Fibroblast of upper back skin (primary cell): ENCODE measurements at places on chromosomes 12 and 14.

DNA sequence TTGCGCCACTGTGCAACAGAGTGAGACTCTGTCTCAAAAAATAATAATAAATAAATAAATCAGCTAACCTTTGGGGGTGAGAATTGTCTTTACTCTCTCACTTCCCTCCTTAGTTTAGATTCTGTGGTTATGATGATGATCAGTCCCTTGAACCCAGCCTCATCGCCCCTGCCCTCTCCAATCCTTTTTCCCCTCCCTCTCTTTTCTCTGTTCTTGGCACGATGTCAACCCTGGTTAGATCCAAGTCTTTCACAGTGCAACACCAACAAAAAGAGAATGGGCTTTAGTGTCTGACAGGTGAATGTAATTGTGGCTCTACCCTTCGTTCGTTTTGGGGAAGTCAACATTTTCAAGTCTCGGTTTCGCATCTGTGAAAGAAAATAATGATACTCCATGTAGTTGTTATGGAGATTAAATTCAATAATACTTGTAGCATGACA lies 59.0 kb downstream of the NTN4 start:
- DNase-seq = no peak

- no peak for DNase-seq
Measured at GRCh38 chr12:68446901-68447796, 115.0 kb upstream of the MDM1 start.

DNA sequence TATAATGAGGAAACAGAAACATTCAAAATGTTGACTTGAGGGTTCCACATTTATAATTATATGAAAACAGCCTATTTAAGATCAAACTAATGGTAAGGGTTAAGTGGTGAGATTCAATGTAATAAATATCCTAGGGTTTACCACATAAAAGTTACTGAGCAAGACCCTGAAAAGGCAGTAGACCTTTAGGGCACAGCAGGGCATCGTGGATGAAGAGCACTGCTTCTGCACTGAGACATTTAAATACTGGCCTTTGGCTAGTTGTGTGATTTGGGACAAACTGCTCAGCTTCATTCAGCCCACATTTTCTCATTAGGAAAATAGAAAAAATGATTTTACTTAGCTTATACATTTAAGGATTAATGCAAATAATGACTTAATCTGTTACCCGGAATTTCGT lies 42.0 kb downstream of the CNTN1 start:
- no peak for DNase-seq

DNA sequence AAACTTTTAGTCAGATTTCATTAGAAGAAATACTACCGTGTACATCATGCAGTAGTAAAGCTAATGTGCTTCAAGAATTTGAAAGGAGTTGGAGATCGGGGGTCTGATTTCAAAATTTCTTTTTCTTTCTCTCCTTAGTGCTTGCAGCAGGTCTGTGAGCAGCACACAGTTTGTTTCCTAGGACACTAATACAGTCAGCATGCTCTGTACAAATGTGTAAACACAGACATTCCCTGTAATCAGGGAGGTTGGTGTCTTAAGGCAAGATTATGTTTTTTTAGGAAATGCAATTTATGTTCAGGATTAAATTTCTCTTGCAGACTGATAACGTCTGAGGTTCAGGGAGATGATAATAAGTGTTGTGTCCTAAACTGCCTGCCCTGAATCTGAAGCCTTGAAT lies 142.7 kb downstream of the ALX1 start:
- DNase-seq = no peak

- no peak for DNase-seq
Measured at GRCh38 chr12:62297321-62297720, 37.1 kb downstream of the USP15 start.

DNA sequence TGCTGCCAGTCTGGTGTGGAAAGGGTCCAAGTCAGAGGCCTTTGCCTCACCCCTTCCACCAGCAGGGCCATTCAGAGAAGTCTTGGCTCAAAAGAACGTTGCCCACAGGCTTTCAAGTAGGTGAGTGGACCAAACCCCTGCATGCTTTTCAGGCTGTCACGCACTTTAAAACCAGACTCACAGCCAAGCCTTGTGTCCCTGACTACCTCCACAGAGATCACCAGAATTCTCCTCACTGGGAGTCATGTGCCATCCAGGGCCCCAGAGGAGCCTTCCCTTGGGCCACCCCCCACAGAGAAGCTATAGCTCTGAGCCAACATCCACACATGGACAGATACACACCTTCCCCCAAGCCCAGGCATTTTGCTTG lies 283.1 kb downstream of the DPF3 start:
- DNase-seq = peak; percentile 54

- peak; percentile 12 for DNase-seq
Measured at GRCh38 chr14:69572030-69572840, 2.4 kb downstream of the CCDC177 start.

GRCh38 chr14:57937676-57938075 lies 71.8 kb upstream of the SLC35F4 start:
- DNase-seq = no peak

- DNase-seq = peak; percentile 80
Measured at GRCh38 chr14:23365732-23366425, 907 bp upstream of the EFS start.

DNA sequence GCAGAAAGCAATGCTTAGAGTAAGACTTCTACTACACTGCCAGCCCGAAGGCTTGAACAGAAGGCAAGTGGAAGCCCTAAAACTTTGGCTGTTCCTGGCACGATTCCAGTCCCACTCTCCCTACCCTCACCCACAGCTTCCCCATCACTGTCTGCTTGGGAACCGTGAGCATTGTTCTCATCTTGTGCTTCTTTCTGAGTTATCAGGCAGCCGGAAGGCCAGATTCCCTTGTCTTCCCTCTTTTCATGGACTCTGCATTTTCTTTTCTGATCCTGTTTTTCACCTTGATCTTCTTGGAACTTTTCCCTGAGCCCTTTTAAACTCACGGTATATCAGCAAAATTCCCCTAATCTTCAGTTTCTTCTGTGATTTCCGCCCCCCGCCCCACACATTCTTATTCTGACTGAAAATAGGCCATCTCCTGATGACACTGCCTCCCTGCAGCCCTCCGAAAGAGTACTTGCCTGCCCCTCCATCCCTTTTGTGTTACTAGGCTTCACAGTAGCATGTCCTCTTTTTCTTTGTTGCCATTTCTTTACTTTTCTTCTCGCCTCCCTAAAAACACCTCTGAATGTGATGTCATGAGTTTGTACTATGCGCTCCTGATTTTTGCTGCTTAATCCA lies 29.9 kb downstream of the RCOR1 start:
- no peak for DNase-seq

GRCh38 chr12:88258396-88258795 lies 116.3 kb downstream of the TMTC3 start:
- DNase-seq = peak; percentile 81

DNA sequence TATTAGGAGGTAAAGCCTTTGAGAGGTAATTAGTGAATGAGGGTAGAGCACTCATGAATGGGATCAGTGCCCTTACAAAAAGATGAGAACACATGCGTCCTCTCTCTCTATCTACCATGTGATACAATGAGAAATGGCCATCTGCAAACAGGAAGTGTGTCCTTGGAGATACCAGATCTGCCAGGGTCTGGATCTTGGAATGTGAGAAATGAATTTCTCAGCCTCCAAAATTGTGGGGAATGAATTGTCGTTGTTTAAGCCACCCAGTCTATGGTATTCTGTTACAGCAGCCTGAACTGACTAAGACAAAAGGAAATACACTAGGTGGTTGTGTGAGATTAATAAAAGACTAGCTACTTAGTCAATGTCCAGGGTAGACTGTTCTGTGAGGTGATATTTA lies 366.6 kb downstream of the NELL2 start:
- DNase-seq = peak; percentile 14

DNA sequence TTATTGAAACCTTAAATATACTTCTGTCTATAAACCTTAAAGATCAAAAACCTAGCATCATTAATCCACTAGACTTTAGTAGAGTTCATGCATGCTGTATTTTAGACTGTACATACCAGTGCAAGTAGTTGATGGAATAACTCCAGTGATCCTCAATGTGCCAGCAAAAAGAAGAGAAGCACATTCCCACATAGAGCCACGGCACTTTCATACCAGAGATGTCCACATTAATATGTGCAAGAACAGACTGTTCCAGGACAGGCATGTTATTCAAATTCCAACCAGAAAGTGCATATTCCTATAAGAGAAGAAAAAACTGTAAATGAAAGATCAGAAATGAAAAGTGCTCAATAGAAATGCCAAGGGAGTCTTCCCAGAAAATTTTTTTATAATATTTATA lies 55.0 kb downstream of the KDM5A start:
- DNase-seq = no peak

- DNase-seq = peak; percentile 49
Measured at GRCh38 chr12:50542448-50542847, 37.7 kb downstream of the DIP2B start.

GRCh38 chr12:2064071-2064507 lies 11.3 kb downstream of the CACNA1C start:
- peak; percentile 65 for DNase-seq

- DNase-seq = peak; percentile 54
Measured at GRCh38 chr12:3101309-3102024, 24.3 kb downstream of the TSPAN9 start.

DNA sequence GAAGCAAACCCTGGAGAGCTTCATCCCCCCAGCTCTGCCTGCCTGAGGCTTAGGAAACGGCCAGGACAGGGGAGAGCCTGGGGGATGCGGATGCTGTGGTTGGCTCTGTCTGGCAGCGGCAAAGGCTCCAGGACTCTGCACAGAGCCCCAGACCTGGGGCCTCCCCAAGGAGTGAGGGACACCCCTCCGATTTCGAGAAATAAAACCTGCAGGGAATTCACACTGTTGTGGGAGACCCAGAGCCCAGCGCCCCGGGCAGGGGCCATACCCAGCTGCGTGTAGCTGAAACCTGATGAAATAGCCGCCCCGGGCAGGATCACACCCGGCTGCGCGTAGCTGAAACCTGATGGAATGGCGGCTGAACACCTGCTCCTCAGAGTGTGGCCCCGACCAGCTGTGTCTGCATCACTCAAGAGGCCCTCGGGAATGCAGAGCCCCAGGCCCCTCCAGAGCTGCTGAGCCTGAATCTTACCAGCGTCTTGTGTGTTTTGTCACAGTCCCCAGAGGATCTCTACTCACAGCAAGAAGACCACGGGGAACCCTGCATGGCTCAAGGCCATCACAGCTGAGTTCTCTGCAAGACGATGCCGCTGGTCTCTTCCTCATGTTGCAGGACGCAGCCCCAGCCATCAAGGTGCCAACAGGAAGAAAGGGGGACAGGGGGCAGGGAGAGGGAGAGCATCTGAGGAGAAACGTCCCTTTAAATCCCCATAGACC lies 46.5 kb upstream of the GALNT9 start:
- DNase-seq = no peak

GRCh38 chr14:75822522-75823141 lies 159.2 kb downstream of the TGFB3 start:
- DNase-seq = peak; percentile 89

GRCh38 chr12:53981634-53982565 lies 3.0 kb upstream of the HOXC10 start:
- no peak for DNase-seq
